ENCODE measurements at places on chromosomes 6 and 20. TPM values are rescaled to one million over a fixed set of nuclear protein-coding genes. Genes with fewer than 3 reads are reported as not detected.

PBOV1 gene
- total RNA-seq = not detected

PEX6 gene
- 21.4 TPM for total RNA-seq

C6orf15 gene
- total RNA-seq = not detected

CTAGE9 gene
- total RNA-seq = not detected

TAF11 gene
- total RNA-seq = 23.7 TPM

RIPOR2 gene
- 0.44 TPM for total RNA-seq

GSTA3 gene
- not detected for total RNA-seq

LKAAEAR1 gene
- total RNA-seq = not detected

ANGPT4 gene
- total RNA-seq = not detected

CD164 gene
- total RNA-seq = 171 TPM

- no peaks in the 10 kb centered on the region for H3K36me3 ChIP-seq
- peaks cover 7% of the 10 kb centered on the region for H3K4me1 ChIP-seq
- H3K27ac ChIP-seq = no peak overlapping the region
- H3K4me3 ChIP-seq = no peak overlapping the region
- no peaks in the 10 kb centered on the region for H3K27me3 ChIP-seq
- no peak for DNase-seq
These were observed 20.3 kb upstream of the ARID1B start for GRCh38 chr6:156756630-156757610.

- H3K36me3 ChIP-seq = no peaks in the 10 kb centered on the region
- H3K27me3 ChIP-seq = no peaks in the 10 kb centered on the region
- H3K27ac ChIP-seq = no peak overlapping the region
- DNase-seq = no peak
These were observed 450.0 kb downstream of the TFAP2B start for GRCh38 chr6:51268666-51269065.

DNA sequence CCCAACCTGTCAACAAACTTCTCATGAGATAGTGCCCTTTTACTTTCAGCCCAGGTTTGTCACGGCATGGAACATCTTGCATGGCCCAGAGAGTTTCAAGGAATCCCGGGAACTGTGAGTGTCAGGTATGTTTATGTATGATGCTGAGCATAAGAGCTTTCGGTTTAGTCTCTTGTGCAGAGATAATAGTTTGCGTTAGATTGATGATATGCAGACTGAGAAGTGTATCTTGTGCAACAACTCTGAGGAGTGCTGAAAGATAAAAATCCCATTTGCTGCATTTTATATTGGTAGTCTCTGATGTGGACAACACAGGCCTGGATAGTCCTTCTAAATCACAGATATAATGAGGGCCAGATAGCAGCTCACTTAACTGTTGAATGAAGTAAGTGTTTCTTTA lies 99.0 kb downstream of the TBX18 start:
- no peak overlapping the region for H3K4me3 ChIP-seq
- no peaks in the 10 kb centered on the region for H3K36me3 ChIP-seq
- no peak overlapping the region for H3K27ac ChIP-seq
- H3K4me1 ChIP-seq = no peaks in the 10 kb centered on the region

DNA sequence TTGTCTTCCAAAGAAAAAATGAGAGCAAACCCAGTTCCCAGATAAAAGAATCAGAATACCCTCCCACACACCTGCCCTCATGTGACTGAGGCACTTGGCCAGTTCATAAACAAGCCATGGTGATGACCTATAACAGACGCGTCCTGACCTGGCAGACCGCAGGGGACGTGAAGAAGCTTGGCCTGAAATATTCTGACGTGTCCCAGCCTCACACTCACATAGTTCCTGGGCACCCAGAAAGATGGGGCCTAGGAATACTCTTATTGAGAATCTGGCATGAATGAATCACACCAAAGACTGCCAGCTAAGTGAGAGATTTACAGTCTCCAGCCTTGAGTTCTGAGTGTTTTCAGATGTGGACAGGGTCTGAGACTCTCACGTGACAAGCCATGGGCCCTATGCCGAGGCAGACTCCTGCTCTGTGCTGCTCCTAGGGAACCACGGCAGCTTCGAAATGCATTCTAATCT lies 17.2 kb upstream of the MAP3K4 start:
- H3K4me1 ChIP-seq = no peaks in the 10 kb centered on the region
- DNase-seq = no peak
- no peak overlapping the region for H3K4me3 ChIP-seq
- H3K27me3 ChIP-seq = no peaks in the 10 kb centered on the region

DNA sequence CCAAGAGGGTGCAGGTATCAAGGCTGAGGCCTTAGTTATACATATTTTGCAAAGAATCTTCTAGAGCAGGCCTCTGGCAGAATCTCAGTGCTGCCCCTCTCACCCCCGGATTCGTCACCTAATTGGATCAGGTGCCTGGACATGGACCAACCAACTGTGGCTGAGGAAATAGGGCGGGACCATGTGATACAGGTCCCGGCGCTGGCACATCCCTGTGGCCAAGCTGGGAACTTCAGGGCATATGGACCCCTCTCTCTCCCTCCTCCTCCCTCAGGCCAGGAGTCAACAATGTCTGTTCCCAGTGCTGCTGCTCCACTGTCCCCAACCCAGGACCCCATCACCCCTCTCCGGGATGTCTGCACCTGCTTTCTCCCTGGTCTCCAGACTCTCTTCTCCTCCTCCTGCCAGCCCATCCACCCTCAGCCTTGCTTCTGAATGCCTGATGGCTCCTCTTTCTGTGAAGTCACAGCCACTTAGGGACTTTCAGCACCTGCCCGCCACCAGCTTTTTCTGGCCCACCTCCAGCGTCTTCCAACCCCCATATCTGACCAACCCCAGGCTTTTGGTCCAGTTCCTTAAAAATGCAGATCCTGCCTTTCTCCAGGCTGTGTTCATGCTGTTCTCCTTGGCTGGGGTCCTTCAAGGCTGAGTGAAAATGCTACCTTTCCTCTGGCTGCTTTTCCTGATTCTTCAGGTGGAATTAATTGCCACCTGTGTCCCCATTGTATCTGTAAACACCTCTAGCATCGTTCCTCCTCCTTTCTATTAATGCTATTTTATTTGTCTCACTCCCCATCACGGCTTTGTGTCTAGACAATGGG lies 19.0 kb upstream of the MLN start:
- peak; percentile 66 for DNase-seq
- H3K36me3 ChIP-seq = no peaks in the 10 kb centered on the region
- H3K4me3 ChIP-seq = no peak overlapping the region
- no peak overlapping the region for H3K27ac ChIP-seq
- peaks cover 26% of the 10 kb centered on the region for H3K4me1 ChIP-seq
- H3K27me3 ChIP-seq = peaks cover 7% of the 10 kb centered on the region

DNA sequence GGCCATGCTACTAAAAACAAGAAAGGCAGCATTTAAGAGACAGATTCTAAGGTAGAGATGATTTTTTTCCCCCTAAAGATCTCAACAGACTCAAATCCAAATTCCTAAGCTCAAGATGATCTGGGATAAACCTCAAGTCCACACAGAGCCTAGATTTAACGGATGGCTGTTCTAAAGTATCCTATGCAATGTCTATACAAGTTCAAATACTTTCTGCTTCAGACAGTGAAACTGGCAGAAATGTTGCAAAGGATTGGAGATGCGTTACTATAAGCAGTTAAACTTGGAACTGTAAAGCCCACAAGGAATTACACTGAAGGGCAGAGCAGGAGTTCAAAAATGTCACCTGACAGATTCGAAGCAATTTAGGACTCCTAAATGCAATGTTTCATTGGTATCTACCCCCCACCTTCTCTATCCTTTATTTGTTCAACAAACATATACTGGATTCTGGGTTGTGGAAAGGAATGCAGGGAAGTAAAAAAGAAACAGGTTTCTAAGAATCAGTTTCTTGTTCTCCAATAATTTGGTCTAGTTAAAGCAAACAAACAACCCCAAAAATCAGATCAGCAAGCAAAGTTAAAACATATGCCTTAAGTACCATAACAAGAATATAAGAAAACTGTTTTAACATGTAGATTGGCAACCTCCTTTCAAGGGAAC lies 1.6 kb downstream of the DNAAF9 start:
- H3K4me1 ChIP-seq = peaks cover 5% of the 10 kb centered on the region
- no peaks in the 10 kb centered on the region for H3K27me3 ChIP-seq
- DNase-seq = no peak
- H3K27ac ChIP-seq = no peak overlapping the region
- no peak overlapping the region for H3K4me3 ChIP-seq
- H3K36me3 ChIP-seq = no peaks in the 10 kb centered on the region

DNA sequence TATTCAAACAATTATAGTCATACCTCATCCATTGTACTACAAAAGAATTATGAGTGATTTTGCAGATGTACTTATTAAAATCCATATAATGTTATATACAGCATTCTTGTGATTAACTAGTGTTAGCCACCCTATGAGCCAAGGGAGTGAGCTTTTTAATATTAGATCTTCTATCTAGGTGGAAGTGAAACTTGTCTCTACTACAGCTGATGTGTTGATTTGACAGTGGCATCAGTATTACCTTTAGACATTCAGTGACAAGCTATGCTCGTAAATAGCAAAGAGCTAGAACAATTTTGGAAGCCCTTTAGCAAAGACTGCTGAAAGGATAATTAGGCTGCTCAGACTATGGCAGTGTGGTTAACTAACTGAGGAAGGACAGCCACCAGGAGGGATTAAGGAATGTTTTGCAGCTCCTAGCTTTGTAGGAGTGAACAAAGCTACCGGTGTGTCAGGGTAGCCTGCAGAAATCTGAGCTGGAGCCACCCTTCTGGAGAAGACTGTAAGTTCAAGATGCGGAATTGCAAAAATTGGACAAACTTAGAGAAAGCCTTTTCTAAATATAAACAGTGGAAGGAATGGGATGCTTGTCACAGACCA lies 73.7 kb downstream of the AFG1L start:
- DNase-seq = no peak
- no peaks in the 10 kb centered on the region for H3K36me3 ChIP-seq
- H3K4me1 ChIP-seq = no peaks in the 10 kb centered on the region
- no peaks in the 10 kb centered on the region for H3K27me3 ChIP-seq

GRCh38 chr6:16523606-16524379 lies 237.5 kb downstream of the ATXN1 start:
- no peaks in the 10 kb centered on the region for H3K27me3 ChIP-seq
- peaks cover 19% of the 10 kb centered on the region for H3K4me1 ChIP-seq
- no peak overlapping the region for H3K4me3 ChIP-seq
- no peak for DNase-seq
- H3K36me3 ChIP-seq = no peaks in the 10 kb centered on the region

- no peaks in the 10 kb centered on the region for H3K27me3 ChIP-seq
- no peak overlapping the region for H3K27ac ChIP-seq
- no peaks in the 10 kb centered on the region for H3K4me1 ChIP-seq
- no peak for DNase-seq
- H3K36me3 ChIP-seq = no peaks in the 10 kb centered on the region
- no peak overlapping the region for H3K4me3 ChIP-seq
These were observed 54.8 kb downstream of the PGM3 start for GRCh38 chr6:83138118-83138722.

DNA sequence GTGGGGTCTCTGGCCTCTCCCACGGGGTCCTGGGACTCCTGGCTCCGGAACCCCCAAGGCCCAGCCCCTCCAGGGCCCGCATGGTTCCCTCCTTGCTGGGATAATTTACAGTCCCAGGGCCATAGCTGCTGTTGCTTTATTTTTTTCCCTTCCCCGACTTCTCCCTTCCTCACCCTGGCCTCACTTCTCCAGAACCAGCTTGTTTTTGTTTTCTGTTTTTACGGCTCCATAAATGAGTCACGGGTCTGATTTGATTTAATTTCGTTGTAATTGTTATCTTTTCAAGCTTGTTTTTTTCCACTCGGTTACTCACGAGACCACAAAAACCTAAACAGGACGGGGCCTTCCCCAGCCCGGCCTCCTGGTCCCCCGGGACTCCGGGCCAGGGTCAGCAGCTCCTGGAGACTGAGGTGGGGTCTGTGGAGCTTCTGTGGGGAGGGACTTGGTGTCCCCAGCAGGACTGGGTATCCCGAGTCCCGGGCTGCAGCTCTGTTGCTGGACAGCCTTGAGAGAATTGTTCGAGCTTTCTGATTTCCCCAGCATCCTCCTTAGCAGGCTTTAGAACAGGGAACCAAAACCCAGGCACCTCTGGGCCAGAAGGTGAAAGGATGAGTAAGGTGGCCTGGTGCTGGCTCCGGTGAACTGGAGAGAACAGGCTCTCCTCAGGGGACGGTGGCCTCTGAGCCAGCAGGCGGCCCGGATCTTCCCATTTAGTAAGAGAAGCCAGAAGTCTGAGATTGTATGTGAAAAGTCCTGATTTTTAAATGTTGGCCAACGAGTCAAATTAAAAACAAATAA lies 94.9 kb downstream of the CEBPB start:
- peaks cover 68% of the 10 kb centered on the region for H3K4me1 ChIP-seq
- peak overlapping the region; percentile 91 for H3K27ac ChIP-seq
- H3K27me3 ChIP-seq = no peaks in the 10 kb centered on the region
- DNase-seq = no peak

- H3K4me3 ChIP-seq = peak overlapping the region; percentile 42
- no peaks in the 10 kb centered on the region for H3K27me3 ChIP-seq
- peaks cover 3% of the 10 kb centered on the region for H3K36me3 ChIP-seq
- peak overlapping the region; percentile 84 for H3K27ac ChIP-seq
- H3K4me1 ChIP-seq = peaks cover 20% of the 10 kb centered on the region
- no peak for DNase-seq
These were observed 1.5 kb upstream of the SLC2A4RG start for GRCh38 chr20:63737945-63738686.

- no peaks in the 10 kb centered on the region for H3K4me1 ChIP-seq
- no peaks in the 10 kb centered on the region for H3K36me3 ChIP-seq
- H3K4me3 ChIP-seq = no peak overlapping the region
- no peak for DNase-seq
- no peak overlapping the region for H3K27ac ChIP-seq
- H3K27me3 ChIP-seq = no peaks in the 10 kb centered on the region
These were observed 571.8 kb downstream of the QKI start for GRCh38 chr6:163986313-163986712.

DNA sequence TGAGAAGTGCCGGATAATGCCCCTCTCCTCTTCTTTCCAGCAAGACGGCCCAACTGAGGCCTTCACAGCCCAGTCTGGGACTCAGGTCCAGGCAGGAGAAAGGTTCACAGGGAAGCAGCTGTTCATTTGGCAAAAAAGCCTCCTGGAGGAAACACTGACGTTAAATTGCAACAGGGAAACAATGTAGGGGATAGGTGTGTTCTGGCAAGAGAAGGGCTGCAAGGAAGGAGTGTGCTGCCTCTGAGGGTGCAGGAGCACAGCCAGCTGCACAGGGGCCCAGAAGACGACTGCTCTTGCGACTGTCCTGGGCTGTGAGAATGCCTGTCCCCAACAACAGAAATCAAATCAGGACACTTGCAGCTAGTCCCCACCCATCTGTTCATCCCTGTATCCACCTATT lies 70.6 kb upstream of the PMEPA1 start:
- no peaks in the 10 kb centered on the region for H3K36me3 ChIP-seq
- peaks cover 68% of the 10 kb centered on the region for H3K27me3 ChIP-seq
- H3K27ac ChIP-seq = no peak overlapping the region
- DNase-seq = no peak

Measured in HCT116 (cell line).